ENCODE measurements at places on chromosomes 6 and 20.

DNA sequence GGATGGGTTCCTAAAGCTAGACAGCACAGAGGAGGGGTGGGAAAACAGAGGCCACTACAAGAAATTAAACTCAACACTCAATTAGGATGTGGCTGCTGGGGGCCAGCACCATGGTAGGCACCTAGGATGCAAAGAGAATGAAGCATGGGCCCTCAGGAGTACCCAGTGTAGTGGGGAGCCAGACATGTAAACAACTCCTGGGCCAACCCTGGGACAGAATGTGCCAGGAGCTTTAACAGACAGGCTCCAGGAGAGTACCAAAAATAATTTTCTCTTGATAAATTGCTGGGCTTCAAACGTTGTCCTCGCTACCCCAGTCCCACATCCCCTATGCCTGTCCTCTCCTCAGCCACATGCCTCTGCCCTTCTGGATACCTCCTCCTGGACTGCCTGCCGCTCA, 1.7 kb downstream of the TMEM151B start:
- DNase-seq, result no peak

DNA sequence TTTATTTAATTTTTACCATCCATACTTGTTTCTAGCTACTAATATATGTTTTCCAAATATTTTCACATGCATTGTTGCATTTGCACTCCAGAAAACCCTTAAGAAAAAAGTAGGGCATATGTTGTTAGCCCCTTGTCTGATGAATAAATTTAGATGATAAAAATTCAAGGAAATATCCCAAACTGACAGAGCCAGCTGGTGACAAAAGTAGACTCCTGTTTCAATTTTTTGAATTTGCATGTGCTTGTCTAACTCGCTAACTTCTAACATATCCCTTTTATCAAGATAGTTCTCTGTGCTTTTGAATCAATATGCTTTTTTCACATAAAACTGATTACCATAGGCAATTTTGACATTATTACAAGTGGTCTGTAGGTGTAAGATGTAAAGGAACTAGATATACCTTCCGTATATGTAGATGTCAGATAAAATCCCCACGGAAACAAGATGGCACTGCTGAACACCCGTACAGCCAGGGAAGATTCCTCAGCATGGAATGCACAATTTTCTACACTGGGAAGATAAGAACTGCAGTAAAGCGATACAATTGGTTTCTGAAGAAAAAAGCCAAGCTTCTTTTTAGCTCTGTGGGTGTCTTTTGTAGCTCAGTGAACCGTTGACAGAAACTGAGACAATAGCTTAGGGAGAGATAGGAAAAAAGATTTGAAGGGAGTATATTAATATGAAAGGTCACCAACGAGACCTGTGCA, 437.6 kb upstream of the RNF217 start:
- no peak for DNase-seq

DNA sequence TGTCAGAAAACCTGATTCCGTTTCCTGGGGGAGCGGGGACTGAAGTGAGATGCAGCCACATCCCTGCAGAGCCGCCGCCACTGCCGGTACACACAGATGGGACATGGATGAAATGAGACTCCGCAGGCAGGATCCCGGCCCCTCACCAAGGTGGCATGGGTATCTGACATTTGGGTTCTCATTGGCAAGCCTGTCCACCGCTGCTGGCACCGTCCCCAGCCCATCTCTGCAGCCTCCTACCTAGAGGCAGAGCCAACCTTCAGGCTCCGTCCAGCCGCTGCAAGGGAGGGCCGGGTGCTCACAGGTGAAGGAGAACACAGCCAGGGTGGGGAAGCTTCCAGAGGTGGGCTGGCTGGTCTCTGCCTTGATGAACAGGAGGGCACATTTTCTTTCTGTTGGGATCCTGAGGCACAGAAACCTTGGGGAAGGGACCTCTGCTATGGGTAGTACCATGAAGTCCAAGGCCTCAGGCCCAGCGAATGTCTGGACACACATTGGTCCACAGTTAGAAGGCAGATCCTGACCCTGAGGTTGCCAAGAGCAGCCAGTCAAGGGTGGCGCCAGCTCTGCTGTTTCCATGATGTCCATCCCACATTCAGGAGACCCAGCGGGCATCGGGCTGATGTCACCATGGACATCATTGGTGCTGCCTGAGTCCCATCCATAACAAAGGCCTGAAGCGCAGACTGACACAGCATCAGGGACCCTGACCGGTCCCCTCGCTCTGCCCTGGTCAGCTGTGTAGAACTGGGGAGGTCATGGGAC, 177.4 kb downstream of the TAF4 start:
- no peak for DNase-seq

DNA sequence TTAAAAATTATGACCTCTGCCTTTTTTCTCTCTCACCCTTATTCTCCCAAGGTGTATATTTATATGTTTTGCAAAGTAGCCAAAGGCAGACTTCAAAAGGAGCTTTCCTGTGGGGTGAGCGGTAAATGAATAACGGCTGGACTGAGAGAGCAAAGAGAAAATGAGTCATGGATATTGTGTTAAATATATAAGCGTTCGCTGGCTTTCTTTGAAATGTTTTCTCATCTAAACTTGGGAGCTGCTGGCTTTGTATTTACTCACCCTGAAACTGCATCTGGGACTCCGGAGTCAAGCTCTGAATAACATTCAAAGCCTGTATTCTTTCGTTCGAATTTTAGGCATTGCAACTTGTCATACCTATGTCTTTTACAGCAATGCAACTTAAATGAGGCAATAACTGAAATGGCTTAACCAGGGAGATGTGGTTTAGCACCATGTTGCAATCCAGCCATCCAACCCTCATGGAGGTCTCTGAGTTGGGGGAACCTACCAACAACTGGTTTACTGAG, 32.0 kb downstream of the ATXN1 start:
- no peak for DNase-seq

GRCh38 chr6:71246596-71246995, 42.0 kb upstream of the OGFRL1 start:
- no peak for DNase-seq

GRCh38 chr6:148593813-148594170, 153.0 kb upstream of the UST start:
- no peak for DNase-seq

- DNase-seq, result no peak
Measured at GRCh38 chr6:5674721-5675120, 332.0 kb downstream of the NRN1 start.

- DNase-seq, result no peak
Measured at GRCh38 chr6:116371120-116371917, 572 bp downstream of the DSE start.

DNA sequence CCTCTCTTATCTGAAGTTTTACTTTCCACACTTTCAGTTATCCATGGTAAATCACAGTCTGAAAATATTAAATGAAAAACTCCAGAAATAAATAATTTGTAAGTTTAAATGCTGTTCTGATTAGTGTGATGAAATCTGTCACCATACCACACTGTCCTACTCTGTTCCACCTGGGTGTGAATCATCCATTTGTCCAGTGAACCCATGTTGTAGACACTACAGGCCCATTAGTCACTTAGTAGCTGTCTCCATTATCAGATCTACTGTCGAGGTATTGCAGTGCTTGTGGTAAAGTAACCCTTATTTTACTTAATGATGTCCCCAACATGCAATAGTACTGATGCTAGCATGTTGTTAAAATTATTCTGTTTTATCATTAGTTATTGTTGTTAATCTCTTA, 29.2 kb upstream of the MMS22L start:
- DNase-seq, result no peak

GRCh38 chr6:116629563-116629981, 13.3 kb downstream of the RSPH4A start:
- DNase-seq, result no peak

DNA sequence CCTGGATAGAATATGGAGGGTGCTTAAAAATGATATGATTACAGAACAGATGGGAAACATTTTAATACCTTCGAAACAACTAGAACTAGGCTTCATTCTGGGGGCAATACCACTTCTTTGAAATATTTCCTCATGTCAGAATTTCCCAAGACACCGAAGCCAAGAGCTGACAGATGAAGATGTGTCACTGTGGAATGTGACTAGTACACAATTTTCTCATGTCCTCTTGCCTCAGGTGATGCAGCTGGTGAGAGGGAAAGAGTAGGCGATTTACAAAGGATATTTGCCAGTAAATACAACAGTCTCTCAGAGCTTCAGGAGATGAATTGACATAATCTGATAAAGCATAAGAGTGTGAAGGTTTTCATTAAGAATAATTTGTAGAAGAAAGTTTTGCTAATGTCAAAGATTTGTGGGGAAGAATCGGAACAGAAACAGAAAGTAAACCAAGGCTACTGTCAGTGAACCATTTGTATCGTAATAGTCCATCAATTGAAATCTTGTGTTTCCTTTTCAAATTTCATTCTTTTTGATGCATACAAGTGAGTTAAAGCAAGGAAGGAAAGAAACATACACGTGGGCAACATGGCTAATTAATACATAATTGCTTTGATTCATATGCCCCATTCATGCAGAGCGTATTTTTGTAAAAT, 164.7 kb upstream of the CCN2 start:
- no peak for DNase-seq

DNA sequence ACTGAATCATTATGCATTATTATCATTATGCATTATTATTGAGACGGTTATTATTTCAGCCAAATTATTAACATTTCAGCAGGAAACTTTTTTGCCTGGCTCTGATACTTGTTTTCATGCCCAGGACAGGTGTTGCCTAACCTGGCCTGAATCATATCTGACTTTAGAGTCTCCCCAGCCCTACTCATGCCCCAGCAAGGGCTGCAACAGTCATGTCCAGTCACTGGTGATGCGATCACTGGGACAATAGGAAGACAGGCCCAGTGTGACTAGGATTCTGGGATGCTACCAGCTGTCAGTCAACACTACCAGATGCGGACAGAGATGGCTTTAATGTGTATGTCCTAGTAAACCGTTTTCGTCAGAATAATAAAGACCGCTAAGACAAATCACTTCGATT, 285.0 kb downstream of the KHDC1L start:
- no peak for DNase-seq

GRCh38 chr6:77879527-77879926, 226.7 kb downstream of the MEI4 start:
- DNase-seq, result no peak

DNA sequence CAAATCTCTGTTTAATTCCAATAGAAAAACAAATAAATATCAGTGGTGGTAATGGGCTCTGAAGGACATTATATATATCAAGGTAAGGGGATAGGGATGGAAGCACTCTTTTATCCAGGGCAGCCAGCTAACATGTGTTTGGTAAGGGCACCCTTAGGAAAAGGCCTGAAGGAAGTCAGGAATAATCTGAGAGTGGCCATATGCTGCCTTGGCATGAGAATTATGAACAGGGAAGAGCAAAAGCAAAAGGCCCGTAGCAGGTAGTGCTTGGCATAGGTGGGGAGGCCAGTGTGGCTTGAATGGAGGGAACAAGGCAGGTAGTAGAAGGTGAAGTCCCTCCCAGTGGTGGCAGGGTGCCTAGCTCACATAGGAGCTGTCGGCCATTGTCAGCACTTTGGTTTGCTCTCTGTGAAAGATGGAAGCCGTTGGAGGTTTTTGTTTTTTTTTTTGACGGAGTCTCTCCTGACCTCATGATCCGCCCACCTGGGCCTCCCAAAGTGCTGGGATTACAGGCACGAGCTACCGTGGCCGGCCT, 39.6 kb upstream of the CSE1L start:
- no peak for DNase-seq

DNA sequence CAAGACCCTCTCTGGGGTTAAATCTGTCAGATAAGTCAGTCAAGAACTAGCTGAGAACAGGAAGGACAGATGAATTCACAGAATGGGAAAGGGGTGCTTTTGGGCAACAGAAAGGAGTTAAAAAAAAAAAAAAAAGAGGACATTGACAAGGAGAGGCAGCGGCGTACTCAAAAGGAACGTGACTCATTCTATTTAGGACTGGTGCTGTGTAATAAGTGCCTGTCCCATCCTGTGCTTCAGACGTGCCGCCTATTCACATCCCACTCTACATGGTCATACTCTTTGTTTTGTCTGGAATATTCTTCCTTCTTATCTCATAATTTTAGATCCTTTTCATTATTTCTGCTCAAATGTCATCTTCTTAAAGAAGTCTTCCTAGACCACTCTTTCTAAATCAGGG, 101.1 kb upstream of the EMILIN3 start:
- DNase-seq, result no peak

GRCh38 chr6:53715434-53715833, 49.9 kb upstream of the KLHL31 start:
- no peak for DNase-seq

- no peak for DNase-seq
Measured at GRCh38 chr6:128310451-128310850, 209.9 kb downstream of the PTPRK start.

- DNase-seq, result no peak
Measured at GRCh38 chr6:16355238-16355637, 116.9 kb downstream of the GMPR start.

- DNase-seq, result no peak
Measured at GRCh38 chr6:160305926-160306713, 42.1 kb upstream of the SLC22A3 start.

GRCh38 chr20:21967481-21967880, 262.0 kb downstream of the PAX1 start:
- DNase-seq, result no peak

DNA sequence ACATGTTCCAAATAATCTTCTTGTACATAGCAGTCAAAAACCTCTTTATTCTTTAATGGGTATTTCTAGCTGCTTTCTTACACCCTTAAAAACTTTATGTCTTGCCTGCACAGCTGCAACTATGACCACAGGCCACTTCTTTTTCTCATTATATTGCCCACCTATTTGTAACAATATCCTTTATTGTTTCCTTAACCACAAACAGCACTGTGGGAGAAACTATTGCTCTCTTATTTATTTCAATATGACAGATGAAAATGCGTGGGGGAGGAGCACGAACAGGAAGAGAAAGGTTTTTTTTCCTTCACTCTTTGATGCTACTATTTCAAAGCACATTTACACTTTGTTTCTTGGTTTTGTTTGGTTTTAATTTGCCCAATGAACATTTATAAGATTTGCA, 253.5 kb downstream of the GJA1 start:
- DNase-seq, result no peak

DNA sequence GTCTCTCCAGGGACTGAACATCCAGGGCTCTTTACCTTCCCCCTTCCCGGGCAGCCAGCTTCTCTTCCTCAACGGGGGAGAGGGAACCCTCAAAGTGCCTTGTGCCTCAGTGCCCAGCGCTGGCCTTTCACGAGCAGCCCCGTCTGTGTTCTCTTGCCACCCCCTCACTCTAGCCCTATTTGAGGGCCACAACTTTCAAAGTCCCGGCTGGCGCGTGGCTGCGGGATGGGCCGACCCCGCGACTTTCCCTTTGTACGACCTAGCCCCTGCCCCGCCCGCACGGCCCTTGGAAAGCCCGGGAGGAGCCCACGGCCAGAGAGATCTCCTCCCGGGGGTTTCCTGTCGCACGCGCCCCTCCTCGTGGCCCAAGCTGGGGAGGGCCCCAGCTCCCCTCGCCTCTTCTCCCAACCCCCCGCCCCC, 559 bp downstream of the SCRT2 start:
- no peak for DNase-seq

Measured in NCI-H2081 (cell line).